EH (cell line): ENCODE measurements at places on chromosomes 4 and X.

- DNase-seq = no peak
Measured at GRCh38 chrX:148915474-148915873, 415.1 kb downstream of the AFF2 start.

DNA sequence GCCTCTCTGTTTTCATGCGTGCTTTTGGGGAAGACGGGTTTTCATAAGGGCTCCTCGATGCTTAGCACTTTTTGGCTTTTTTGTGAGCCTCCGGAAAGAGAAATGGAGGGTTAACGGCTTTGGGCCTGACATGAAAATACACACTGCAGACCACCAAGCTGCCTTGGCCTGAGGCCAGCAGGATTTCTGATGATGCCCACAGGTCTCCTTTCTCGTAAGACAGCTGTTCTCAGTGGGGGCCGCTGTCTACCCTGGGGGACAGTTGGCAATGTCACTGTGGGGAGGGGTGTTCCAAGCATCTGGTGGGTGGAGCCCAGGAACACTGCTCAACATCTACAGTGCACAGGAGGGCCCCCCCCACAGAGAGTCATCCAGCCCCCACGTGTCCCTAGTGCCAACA lies 29.4 kb upstream of the CLDN34 start:
- no peak for DNase-seq

- DNase-seq = peak; percentile 3
Measured at GRCh38 chr4:102308032-102308799, 37.1 kb downstream of the SLC39A8 start.

- DNase-seq = no peak
Measured at GRCh38 chrX:115234461-115234860, 565 bp upstream of the LRCH2 start.

GRCh38 chr4:55318175-55319129 lies 27.6 kb upstream of the SRD5A3 start:
- no peak for DNase-seq

DNA sequence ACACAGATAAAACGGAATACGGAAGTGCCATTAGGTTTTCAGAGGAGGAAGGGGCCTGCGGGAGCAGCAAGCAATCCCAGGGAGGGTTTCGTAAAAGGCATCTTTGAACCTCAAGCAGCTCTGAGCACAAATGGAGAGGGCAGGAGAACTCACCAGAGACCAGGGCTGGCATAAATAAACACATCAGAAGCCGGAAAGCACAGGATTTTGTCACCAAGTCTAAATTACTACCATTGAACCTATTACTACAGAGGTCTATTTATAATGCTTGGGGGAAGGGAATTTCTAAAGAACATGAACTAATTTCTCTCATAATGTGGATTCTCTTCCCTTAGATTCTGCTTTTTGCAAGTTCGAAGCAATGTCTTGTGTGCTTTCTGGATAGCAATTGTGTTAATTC lies 39.6 kb upstream of the MBTPS2 start:
- DNase-seq = no peak

GRCh38 chrX:18424482-18425198 lies 768 bp upstream of the CDKL5 start:
- DNase-seq = peak; percentile 55

GRCh38 chr4:7956934-7957656 lies 17.4 kb upstream of the AFAP1 start:
- DNase-seq = no peak

DNA sequence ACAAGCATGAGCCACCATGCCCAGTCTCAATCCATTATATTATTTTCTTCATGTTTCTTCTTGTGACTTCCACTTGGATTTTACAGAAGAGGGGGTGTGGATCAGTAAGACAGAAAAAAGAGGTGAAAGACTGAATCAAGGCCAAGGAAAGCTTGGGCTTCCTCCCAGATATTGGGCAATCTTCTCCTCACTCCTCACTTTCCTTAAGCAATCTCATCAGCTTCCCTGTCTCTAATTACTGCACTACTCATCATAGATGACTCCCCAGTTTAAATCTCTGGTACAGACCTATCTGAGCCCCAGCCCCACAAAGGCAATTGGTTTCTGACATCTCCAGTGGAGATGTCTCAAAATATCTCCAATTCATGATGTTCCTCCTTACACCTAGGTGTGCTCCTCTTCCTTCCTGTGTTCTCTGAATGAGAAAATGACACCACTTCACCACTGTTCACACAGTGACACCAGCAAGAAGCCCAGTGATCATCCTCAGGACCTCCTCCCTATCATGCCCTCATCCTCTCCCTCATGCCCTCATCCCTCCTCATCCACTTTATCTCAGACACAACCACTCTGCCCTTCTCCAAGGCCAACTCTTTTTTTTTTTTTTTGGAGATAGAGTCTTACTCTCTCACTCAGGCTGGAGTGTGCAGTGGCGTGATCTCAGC lies 44.8 kb upstream of the HERC6 start:
- DNase-seq = peak; percentile 36

DNA sequence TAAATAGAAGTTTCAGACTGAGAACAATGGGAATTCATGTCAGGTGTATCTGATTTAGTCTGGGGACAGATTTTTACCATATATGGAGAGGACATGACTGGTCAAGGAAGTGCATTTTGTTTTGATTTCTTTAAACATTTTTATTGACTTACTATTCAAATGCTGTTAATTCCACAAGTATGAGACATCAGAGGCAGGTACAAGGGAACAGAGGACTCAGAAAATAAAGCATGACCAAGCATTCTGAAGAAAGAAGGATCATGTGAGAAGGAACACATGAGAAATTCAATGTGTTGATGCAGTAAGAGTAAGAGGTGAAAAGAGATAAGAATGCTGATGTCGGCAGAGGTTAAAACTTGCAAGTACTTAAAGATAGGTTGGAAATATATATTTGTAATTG lies 1452.6 kb downstream of the PCDH7 start:
- DNase-seq = no peak

DNA sequence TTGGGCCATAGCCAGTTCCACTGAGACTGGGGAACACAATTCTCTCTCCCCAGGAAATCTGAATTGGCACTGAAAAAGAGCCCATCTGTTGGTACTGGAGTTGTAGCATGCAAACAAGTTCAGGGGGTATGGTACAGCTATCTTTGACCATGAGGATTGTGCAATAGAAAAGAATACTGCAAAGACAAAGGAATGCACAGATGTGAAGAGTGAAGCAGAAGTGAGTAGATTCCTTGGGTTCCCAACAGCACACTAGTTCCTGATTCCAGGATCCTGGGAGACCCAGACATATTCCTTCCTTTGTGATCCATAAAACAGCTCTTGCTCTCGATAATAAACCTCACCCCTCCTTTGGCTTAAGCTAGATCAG lies 43.3 kb upstream of the CTAG2 start:
- DNase-seq = peak; percentile 29

- no peak for DNase-seq
Measured at GRCh38 chr4:189823591-189823990, 117.1 kb upstream of the FRG1 start.

DNA sequence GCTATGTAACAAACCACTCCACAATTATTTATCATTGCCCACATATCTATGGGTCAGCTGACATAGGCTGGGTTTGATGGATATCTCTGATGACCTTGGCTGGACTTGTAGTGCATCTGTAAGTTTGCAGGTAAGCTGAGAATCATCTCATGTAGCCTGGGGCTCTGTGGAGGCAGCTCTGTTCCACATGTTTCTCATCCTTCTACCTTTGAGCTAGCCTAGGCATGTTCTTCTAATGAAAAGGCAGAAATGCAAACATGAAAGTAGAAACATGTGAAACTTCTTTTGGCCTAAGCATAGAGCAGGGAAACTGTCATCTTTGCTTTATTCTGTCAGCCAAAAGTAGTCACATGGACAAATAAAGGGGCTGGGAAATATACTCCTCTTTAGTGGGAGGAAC lies 18.2 kb downstream of the MRPL1 start:
- no peak for DNase-seq

- peak; percentile 42 for DNase-seq
Measured at GRCh38 chrX:40095583-40096394, 2.0 kb downstream of the BCOR start.

DNA sequence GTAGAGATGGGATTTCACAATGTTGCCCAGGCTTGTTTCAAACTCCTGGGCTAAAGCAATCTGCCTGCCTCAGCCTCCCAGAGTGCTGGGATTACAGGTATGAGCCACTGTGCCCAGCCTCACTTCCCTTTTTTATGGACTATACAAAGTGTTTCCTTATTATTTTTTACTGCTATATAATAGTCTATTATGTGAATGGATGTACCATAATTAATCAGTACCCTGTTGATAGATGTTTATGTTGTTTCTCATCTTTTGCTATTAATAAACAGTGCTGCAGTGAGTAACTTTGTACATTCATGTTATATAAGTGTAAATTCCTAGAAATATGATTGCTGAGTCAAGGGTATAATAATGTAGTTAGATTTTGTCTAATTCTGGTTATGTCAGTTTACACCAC lies 35.8 kb upstream of the LARP1B start:
- DNase-seq = no peak

- no peak for DNase-seq
Measured at GRCh38 chr4:96602661-96603060, 762.8 kb downstream of the PDHA2 start.

GRCh38 chrX:150966235-150966634 lies 16.9 kb upstream of the HMGB3 start:
- no peak for DNase-seq

DNA sequence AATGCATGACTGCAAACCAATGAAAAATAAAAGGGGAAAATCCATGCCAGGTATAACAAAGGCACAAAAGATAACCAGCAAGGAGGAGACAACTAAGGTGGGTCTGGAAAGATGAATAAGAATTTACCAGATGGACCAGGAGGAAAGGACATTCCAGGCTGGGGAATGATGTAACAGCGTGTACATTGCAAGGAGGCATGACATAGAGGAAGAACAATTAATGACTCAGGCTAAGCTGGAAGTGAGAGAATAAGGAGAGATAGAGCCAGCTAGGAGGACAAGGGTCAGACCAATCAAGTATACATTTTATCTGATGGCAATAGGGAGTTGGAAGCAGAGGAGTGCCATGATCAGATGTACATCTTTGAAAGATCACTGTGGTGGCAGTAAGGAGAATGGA lies 57.0 kb downstream of the MTMR8 start:
- no peak for DNase-seq

DNA sequence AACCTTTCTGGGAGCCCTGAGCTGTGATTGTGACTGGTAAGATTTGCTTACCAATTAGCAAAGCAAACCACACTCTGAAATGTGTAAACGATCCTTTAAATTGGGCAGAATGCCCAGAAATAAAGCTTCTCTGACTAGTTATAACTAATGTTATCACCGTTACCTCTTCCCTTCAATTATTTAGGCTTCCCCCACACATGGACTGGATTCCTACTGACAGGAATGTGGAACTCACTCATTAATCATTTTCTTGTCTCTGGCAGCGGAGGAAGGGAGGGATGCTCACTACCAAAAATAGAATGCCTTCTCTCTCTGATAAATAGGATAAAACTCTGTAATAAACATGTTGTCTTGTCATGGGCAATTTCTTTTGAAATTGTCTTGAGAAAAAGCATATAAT lies 25.3 kb upstream of the NWD2 start:
- no peak for DNase-seq

GRCh38 chr4:89158884-89159503 lies 47.7 kb downstream of the TIGD2 start:
- peak; percentile 46 for DNase-seq

DNA sequence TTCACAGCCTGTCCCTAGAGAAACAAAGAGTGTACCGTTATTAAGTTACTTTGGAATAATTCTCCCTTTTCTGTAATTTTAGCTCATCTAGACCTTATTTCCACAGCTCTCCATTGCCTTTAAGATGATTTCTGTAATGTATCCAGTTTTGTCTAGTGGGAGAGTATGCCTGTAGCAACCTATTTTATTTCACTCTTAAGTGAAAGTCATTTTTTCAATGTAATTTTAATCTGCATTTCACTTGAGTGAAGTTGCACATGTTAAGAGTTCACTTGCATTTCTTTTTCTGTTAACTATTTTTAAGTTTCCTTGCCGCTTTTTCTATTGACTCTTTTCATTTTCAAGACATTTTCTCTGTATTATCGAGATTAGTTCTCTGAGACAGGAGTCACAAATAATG lies 46.5 kb downstream of the FANCB start:
- no peak for DNase-seq

GRCh38 chrX:46209768-46210167 lies 335.5 kb downstream of the ZNF674 start:
- DNase-seq = no peak

DNA sequence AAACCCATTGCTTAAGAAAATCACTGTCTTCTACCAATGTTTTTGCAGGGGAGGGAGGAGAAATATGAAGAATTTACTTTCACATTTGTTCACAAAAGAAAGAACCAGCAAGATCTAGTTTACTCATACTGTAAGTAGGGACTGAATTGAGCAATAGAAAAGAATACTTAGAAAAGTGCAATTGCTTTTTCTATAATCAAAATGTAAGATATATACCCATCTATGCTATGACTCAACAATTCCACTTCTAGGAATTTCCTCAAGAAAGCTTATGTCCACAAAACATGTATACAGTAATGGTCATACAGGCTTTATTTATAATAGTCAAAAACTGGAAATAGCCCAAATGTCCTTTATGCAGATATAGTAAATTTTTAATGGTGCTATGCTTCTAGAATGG lies 196.4 kb downstream of the LRBA start:
- DNase-seq = peak; percentile 59

DNA sequence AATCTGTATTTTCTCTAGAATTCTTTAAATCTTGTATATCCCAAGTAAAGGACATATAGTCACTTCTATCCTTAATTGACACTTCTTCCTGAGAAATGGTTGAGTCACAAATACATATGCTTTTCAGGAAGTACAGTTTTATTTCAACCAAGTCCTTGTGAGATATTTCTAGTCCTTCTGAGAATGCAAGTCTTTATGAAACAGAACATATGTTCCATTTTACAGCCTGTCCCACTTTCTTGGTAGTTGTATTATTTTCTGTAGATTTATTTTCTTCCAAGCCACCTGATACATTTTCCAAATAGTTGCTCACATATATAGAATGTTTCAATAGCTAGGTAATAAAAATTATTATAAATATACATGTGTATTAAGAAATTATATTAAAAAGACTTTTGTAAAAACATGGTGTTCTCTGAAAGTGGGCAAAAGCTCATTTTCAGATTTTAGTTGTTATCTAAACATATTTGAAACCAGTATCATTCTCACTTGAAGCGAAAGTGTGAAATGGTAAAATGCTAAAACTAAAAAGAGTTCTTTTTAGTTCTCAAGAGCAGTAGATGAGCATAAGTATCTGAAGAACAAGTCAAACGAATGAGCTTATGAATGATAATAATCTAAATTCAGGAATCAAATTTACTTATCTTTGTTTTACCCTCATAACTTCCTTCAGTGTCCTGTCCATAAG lies 468.0 kb downstream of the EPHA5 start:
- no peak for DNase-seq
